ENCODE measurements at places on chromosomes 11 and 22.
A peak's percentile ranks its signal among the peaks of the same experiment; 100 is the strongest.

- DNase-seq = no peak
Measured at GRCh38 chr11:3635641-3636375, 6.0 kb downstream of the ART5 start.

- DNase-seq = no peak
Measured at GRCh38 chr11:20488352-20488751, 100.8 kb downstream of the PRMT3 start.

DNA sequence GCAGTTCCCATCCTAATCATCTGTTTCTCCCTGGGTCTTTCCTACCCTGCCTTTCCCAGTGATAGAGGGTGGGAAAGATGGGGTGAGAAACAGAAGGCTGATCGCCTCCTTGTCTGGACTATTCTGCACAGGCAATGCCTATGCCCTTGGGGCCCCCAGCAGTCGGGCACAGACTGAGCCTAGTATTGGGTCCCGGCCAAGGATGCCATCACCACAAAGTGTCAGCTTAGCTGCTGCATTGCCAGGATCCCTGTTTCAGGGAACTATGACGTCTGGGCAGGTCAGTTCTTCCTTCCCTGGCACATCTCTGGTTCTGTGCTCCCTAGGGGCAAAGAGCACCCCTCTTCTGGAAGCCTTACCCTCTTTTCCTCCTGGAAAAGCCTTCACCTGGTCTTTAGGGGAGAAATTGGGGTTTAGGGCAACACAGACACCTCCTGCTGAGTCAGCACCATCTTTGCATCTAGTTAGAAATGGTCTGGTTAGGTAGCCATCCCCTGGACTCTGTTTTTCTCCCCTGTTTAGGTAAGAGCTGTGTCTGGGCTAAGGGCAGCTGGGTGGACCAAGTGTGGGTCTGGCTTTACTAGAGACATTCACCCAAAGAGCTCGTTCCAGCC is 2.1 kb downstream of the ADAMTS8 start:
- no peak for DNase-seq

- DNase-seq = no peak
Measured at GRCh38 chr11:8567602-8568198, 26.3 kb downstream of the STK33 start.

DNA sequence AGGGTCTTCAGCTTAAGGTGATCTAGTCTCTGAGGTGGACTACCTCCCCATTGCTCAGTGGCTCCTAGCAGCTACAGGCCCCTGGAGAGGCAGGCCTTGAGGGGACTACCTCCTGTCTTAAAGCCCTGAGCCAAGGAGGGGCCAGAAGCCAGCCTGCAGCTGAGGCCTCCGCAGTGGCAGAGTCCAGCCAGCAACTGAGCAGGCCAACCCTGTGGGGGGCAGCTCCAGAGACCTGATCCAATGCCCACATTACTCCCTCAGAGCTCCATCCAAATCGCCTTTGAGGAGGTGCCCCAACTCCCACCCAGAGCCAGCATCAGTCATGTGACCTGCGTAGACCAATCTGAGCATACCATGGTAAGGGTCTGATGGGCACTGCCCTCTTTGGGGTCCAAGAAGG is 2.7 kb downstream of the C2CD2L start:
- no peak for DNase-seq

GRCh38 chr22:25930788-25931310 is 188.9 kb downstream of the MYO18B start:
- DNase-seq = no peak

DNA sequence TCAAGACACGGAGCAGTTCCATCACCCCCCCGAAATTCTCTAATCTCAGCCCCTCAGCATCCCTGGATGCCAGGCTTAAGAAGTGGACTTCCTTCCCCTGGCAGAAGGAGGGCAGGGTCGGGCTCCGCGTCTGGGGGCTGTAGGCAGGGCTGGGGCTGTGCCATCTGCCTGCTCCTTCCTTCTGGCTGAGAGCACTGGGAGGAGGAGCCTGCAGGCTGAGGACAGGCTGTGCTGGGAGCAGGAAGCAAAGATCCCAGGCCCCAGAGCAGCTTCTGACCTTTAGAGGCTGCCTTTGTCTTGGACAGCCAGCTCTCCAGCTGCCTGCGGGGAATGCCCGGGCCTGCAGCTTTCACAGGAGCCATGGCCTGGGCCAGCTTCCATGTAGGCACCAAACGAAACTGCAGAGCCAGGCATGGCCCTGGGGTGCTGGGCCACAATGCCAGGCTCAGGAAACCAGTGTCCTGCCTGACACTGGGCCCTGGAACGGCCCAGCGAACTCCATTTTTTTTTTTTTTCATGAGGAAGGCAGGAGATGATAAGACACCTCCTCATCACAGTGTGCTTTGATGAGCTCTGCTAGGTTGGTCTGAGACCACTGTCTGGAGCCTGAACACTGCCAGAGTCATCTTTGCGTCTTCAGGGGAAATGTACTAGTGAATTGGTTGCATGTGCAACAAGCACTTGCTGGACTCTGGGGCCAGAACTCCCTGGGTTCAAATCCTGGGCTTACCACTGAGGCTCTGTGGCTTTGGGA is 67.9 kb downstream of the MCM5 start:
- peak; percentile 40 for DNase-seq

GRCh38 chr11:106925245-106925644 is 93.0 kb downstream of the GUCY1A2 start:
- no peak for DNase-seq

DNA sequence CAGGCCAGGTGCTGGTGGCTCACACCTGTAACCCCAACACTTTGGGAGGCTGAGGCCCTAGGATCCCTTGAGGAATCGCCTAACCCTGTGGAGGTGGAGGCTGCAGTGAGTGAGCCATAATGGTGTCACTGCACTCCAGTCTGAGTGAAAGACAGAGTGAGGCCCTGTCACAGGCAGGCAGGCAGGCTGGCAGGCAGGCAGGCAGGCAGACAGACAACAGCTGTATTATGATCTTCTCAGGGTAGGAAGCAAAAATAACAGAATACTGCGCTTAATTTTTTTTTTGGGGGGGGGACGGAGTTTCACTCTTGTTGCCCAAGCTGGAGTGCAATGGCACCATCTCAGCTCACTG is 3901.6 kb upstream of the OR11H1 start:
- DNase-seq = no peak

DNA sequence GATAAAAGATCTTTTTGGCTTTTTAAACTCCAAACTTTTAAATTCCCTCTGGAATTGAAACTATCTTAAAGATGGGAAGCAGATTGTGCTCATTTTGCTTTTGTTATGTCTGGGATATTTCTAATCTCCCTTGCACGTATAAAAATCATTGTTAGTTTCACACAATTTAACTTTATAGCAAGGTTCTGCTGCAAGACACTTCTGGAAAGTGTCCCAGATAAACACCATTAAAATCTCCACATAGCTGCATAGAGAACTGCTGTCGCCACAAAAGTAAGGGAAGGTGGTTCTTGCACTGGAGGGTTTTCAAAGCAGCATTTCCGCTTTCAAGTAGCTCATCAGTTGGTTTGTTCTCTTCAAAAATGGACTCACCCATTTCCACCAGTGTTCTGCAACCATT is 11.8 kb downstream of the PTS start:
- no peak for DNase-seq

- no peak for DNase-seq
Measured at GRCh38 chr11:3992964-3993363, 101.6 kb upstream of the RRM1 start.

GRCh38 chr22:20211409-20211996 is 56.6 kb downstream of the RTN4R start:
- no peak for DNase-seq

DNA sequence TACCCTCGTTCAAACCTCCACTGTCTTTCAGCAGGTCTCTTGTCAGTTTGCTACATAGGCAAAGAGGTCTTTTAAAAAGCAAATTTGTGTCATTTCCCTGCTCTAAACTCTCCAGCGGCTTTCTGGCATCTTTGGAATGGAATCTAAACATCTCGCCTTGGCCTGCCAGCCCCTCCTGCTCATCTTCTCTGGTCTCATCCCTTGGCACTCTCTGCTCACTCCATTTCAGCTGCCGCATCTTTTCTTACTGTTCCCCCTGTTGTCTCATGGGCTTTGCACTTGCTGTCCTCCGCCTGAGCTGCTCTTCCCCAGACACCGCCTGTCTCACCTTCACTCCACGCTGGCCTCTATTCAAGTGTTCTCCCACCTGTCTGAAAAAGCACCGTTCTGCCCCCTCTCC is 46.6 kb downstream of the BMAL1 start:
- DNase-seq = no peak

DNA sequence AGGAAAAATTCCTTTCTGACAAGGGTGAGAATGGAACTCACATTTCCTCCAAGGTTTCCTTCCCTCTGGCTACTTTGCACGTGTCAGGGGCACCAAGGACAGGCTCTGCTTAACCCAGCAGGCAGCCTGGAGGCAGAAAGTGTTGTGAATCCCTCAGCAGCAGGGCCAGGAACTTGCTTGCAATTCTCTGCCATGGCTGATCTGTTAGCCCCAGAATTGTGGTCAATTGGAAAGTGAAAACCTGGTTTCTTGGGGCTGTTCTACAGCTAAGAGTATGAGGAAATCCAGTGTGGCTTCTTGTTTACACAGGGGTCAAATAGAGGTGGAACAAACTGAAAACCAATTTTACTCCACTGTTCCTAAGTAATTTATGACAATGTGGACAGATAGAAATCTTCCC is 38.3 kb upstream of the CEP295 start:
- no peak for DNase-seq

GRCh38 chr11:35549787-35550186 is 24.4 kb upstream of the PAMR1 start:
- no peak for DNase-seq

DNA sequence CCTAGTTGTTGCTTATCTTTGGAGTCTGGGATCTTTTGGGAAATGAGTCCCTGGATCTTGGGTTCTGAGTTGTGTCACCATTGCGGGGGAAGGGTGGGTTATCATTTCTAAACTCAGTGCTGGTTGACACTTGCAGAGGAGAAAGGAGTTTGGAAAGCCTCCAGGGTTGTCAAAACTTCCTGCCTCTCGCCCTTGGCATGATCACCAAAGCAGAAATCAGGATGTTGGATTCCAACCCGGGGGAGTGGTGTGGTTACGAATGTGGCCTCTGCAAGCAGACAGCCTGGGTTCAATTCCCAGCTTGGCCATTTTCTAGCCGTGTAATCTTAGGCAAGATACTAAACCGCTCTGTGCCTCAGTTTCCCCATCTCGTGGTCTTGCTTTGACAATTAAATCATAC is 24.3 kb downstream of the CD6 start:
- DNase-seq = no peak

DNA sequence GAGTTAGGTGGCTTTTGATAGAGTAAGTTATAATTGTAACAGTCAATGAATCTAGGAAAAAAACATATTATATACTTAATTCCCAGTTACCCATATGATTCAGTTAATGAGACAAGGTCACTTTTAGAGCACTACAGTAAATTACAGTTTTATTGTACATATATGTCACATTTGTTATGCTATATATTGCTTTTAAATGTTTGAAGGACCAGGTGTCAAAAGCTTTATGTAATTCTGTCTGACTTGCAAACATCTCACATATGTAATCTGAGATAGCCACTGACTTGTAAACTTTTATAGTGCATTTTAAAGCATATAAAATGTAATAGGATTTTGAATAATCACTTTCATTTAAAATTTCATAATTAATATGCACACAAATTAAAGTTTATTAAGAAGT is 36.7 kb upstream of the PDGFD start:
- DNase-seq = no peak

GRCh38 chr11:93784935-93785360 is 866 bp downstream of the MED17 start:
- DNase-seq = no peak

DNA sequence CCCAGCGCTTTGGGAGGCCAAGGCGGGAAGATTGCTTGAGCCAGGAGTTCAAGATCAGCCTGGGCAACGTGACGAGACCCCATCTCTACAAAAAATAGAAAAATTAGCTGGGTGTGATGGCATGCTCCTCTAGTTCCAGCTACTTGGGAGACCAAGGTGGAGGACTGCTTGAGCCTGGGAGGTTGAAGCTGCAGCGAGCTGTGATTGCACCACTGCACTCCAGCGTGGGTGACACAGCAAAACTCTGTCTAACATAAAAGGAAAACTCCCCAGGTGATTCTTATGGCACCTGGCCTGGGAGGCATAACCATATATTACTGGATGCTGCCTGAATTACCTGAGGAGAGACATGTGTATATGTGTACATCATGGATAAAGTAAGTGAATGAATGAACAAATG is 29.1 kb downstream of the KIAA1671 start:
- DNase-seq = no peak

DNA sequence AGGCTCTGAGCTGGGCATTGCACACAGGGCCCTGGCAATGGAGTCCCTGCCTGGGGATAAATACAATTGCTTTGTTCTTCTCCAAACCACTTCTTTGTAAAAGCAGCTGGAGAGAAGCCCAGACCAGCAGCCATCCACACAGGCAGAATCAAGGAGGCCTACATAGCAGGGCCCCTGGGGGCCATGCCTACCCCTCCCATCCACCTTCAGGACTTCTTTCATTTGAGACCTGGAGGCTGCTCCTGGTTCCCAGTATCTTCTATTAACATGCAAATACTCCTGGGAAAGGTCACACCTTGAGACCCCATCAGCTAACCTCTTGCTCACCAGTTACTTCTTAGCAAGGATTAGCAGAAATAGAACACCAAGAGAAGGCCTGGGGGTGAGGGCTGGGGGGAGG is 511.1 kb downstream of the SOX6 start:
- no peak for DNase-seq

GRCh38 chr11:33040033-33040861 is 875 bp downstream of the TCP11L1 start:
- DNase-seq = no peak

DNA sequence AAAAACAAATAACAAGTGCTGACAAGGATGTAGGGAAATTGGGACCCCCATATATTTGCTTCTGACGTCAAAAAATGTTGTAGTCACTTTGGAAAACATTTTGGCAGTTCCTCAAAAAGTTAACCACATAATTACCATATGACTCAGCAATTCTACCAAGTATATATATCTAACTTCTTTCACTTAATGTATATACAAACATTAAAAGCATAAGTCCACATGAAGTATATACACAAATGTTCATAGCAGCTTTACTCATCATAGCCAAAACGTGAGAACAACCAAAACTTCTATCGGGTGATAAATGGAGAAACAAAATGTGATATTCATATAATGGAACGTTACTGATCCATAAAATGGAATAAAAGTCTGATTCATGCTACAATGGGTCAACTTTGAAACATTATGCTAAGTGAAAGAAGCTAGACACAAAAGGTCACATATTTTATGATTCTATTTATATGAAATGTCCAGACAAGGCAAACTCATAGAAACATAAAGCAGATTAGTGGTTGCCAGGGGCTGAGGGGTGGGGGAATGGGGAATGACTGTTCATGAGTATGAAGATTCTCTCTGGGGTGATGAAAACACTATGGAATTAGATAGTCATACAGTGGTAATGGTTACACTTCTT is 48.7 kb upstream of the TEAD1 start:
- no peak for DNase-seq

GRCh38 chr11:94795476-94796189 is 27.5 kb downstream of the AMOTL1 start:
- DNase-seq = no peak

All from tibial nerve (tissue), 4 donors.